ENCODE measurements at places on chromosomes 3 and 15.
A peak's percentile ranks its signal among the peaks of the same experiment; 100 is the strongest.

GRCh38 chr15:92901072-92901761 lies 1.1 kb downstream of the CHD2 start:
- no peak for DNase-seq

DNA sequence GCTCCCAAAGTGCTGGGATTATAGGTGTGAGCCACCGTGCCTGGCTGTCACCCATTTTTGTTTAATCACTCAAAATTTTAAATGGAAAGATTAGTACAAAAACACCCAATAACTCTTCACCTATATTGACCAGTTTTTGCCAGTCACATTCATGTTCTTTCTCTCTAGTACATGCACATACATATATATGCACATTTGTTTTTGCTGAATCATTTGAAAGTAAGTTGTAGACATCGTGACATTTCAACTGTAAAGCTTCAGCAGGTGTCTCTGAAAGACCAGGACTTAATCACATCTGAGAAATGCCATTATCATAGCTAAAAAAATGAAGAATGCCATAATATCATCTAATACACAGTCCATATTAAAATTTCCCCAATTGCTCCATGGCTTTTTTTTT lies 6.5 kb upstream of the SEMA4B start:
- no peak for DNase-seq

DNA sequence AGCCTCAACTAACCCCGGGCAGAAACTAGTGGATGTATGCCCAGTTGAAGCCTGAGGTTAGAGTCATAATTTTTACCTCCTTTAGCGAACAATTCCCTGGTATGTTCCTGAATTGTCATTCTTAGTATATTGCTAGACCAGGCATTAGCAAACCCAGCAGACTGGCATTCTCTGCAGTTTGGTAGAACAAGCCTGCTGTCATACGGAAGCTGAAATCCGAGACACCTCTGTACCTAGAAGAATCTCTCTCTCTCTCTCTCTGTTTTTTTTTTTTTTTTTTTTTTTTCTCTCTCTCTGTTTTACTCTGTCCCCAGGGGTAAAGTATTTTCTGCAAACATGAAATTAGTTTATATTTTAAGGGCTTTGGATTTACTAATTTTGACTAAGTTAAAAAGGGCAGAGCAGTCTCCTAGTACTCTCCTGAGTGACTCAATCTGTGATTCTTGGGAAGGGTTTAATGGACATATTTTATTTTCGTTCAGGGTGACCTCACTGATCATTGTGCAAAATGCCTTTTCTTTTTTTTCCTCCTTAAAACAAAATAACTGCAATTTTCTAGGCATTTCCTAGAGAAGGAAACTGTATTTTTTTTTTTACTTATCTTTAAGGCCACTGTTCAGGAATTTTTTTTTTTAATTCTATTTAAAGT lies 133.6 kb upstream of the ICE2 start:
- no peak for DNase-seq

DNA sequence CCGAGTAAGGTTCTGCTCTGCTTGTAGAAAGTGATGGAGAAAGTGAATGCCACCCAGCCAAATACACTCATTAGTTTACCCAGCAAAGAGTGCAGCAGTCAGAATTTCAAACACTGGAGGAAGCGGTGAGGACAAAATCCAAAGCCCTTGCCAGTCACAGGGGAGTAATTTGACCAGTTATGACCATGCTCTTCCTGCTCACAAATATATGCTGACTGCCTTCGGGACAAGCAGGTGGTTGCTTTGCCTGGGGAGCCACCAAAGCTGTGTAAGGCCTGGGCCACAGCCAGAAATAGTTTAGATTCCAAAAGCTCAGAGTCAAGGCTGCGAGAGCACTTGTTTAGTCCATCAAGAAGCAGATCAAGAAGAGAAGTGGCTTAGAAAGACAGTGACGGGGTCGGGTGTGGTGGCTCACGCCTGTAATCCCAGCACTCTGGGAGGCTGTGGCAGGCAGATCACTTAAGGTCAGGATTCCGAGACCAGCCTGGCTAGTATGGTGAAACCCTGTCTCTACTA lies 51.0 kb upstream of the ATP13A3 start:
- DNase-seq, result peak; percentile 79

- DNase-seq, result no peak
Observed at GRCh38 chr3:119781330-119782198, at the start of gene NR1I2. TSS of gene NR1I2 (plus strand) at chr3:119782101.

- DNase-seq, result no peak
Observed at GRCh38 chr3:99485286-99485685, 153.1 kb upstream of the COL8A1 start.

DNA sequence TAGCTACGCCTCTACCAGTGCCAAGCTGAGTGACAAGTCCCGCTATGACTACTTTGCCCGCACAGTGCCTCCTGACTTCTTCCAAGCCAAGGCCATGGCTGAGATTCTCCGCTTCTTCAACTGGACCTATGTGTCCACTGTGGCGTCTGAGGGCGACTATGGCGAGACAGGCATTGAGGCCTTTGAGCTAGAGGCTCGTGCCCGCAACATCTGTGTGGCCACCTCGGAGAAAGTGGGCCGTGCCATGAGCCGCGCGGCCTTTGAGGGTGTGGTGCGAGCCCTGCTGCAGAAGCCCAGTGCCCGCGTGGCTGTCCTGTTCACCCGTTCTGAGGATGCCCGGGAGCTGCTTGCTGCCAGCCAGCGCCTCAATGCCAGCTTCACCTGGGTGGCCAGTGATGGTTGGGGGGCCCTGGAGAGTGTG lies 5.7 kb downstream of the GRM2 start:
- DNase-seq, result no peak

DNA sequence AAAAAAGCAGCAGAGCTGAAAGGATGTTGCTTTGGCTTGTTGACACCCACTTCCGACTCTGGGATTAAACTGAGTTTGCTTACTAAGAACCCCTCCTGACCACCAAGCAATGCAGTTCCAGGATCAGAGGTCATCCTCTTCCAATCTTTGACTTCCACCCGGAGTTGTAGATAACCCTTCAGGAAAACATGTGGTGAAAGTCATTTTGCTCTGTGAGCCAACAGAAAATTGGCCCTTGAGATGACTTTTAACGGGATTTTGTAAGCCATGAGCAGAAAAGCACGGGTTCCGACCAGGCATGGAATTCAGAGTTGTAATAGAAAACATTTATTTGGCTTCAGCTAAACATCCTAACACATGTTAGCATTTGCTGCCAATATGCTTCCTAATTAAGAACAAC lies 171.6 kb upstream of the NR2F2 start:
- no peak for DNase-seq

GRCh38 chr3:189698811-189699210 lies 67.6 kb downstream of the TP63 start:
- peak; percentile 58 for DNase-seq

GRCh38 chr15:77195586-77195985 lies 124.7 kb upstream of the TSPAN3 start:
- no peak for DNase-seq

DNA sequence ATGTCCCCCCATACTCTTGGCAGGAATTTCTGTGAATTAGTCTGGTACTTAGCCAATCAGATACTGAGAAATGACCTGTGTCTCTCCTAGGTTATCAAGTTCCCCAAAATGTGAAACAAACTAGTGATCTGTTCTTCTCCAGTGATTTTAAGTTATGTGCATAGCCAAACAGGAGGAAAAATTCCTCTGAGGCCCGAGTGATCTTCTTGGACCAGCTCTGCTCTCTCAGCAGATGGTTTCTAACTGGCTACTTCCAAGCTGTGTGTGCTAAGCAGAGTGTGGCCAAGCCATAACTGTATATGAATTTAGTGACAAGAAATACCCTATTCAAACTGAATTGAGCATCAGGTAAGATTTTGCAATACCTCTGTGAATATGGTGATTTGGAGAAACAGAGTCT lies 89.5 kb downstream of the GREM1 start:
- DNase-seq, result no peak

- DNase-seq, result peak; percentile 35
Observed at GRCh38 chr15:55389264-55389607, 18.9 kb downstream of the CCPG1 start.

GRCh38 chr3:187398955-187399354 lies 30.8 kb downstream of the RTP4 start:
- no peak for DNase-seq

Data from fibroblast of skin of scalp (primary cell).